Fibroblast of upper back skin (primary cell): ENCODE measurements at places on chromosomes 1 and 21.

GRCh38 chr1:231219422-231220401, 21.3 kb upstream of the GNPAT start:
- DNase-seq: no peak

GRCh38 chr1:202619505-202619904, 90.7 kb downstream of the SYT2 start:
- DNase-seq: no peak

GRCh38 chr1:208410409-208410808, 166.2 kb upstream of the PLXNA2 start:
- DNase-seq: no peak

GRCh38 chr1:160030657-160031364, 979 bp downstream of the PIGM start:
- no peak for DNase-seq

- peak; percentile 34 for DNase-seq
Observed at GRCh38 chr1:235102993-235103411, 25.6 kb downstream of the TOMM20 start.

DNA sequence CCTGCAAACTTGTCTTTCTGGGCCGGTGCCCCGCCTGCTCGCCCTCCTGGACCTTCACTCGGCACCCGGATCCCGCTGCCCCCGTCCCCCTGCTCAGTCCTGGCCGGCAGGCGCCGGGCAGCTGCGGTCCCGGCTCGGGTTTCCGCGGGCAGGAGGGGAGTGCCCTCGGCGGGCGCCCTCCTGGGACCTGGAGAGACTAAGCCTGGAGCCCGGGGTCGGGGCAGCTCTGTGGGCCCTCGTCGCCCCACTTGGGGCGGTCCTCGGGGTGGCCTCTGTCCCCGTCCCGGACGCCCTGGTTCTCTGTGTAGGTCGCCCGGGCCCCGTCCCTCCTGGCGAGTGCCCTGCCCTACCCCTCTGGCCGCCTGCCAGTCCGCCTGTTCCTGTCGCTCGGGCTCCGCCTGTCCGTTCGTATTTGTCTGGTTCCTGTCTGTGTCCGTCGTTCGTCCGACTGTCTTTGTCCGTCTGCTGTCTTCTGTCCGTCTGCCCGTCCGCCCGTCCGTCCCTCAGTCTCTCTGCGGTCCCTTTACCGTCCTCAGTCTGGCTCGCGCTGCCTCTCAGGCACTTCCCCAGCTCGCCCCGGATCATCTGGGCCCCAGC, 490 bp downstream of the SERINC2 start:
- DNase-seq: no peak

DNA sequence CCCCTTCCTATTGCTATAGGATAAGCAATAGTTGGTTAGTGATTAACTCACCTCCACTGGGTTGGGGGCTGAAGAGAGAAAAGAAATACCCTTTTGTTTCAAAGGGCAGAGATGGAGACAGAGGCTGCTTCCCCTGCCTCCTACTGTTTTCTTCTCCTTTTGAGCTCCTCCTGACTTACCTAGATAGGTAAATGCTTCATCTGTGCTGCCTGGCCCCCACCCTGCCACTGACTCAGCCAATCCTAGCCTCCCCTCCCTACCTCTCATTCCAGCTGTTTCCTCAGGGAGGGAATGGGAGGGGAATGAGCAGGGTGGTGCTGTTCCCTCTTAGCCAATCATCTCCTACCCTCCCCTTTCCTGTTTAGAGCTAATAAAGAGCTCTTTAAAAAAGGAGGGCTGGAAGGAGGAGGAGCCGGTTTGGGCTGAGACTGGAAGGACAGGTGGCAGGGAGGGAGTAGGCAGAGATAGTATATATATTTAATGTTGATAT, at the start of gene C1orf116:
Gene C1orf116 (minus strand): TSS at position 229 of the 490 bp plus-strand sequence. CDS start 5,158 bp downstream, outside the sequence.
- DNase-seq: no peak

GRCh38 chr1:244012202-244012601, 38.9 kb upstream of the ZBTB18 start:
- DNase-seq: peak; percentile 66

DNA sequence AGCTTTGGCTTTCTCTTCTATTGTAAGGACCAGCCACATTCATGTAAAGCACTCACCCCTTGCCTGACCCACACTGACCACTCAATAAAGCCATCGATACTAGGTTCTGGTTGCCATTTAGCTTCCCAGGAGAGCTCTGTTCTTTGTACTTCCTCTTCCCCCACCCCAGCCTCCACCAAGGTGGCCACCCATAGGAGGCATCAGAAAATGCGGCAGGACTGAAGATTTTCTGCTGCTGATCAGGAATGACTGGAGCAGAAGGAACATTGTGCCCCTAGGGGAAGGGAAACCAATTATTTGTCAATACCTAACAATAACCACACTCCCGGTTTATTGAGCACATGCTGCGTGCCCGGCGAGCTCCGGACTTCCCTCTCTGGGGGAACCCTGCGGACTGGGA, 5.2 kb upstream of the SMIM12 start:
- no peak for DNase-seq

DNA sequence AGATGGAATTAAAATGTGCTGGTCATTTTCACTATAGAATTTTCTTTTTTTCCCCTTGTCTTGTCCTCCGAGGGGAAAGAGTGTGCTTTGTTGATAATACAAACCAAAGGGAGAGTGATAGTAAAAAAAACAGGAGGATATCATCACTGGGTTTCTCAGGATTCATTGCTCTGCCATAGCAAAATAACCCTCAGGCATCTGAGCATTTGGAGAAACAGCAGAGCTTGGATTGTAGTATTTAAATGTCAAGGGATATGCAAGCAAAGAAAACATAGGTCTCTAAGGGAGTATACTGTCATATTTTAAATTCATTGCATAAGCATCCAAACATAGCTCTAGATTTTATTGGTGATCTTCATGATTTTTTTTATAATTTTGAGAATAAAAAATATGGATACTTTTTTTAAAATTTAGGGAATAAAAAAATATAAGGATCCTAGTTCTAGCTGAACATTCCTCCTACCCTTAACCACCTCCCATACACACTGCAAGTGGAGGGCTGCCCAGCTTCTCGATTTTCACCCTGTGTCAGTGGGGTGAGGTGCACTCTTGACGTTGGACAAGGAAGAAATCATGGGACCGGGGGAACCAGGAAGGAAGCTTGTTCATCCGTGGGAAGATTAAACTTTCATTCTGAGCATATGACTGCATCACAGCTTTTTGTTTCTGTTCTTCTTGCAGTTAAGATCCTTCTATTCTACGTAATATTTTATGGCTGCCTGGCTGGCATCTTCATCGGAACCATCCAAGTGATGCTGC, 4.4 kb downstream of the ATP1B1 start:
- no peak for DNase-seq
